ENCODE measurements at places on chromosomes 6 and 20.

GRCh38 chr6:132464538-132465256, 48.2 kb downstream of the STX7 start:
- no peak for DNase-seq

GRCh38 chr6:48486876-48487275, 375.9 kb upstream of the PTCHD4 start:
- no peak for DNase-seq

DNA sequence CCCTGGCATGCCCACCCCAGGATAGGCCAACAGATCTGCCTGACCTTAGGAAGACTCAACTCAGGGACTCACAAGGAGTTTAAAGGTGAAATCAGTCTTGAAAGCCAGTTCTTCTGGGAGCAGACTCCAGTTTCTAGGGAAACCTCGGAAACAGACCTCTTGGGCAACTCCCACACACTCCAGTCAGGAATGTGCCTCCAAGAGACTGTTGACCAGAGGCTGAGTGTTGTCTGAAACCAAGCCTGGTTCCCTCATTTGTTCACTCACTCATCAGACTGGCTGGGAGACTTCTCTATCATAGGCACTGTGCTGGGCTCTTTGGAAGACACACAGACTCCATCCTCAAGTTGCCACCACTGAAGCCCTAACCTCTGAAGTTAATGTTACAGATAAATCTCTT, 1.8 kb downstream of the TREM1 start:
- no peak for DNase-seq

DNA sequence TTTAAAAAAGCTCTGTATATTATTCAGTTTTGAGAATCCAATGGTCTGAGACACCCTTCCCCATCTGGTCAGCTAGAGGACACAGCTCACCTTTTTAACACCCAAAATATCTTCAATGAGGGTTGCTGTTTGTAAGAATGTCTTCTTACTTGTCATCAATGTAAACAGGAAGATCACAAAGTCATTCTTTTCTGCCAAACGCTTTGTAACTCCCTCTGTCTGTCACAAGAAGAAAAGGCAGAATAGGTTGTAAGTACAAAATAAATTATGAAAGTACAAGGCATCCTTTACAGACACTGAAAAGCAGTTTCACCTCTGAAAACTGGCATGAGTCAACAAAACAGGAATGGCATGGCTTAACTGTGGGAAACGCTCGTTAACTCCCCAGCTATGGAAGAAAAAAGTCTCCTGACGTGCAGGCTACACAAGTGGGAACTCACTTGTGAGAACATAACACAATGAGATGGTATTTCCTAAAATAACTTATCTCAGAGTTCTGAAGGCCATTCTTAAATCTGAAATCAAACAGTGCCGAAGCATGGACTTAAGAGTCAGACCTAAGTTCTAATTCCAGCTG, 42.7 kb downstream of the TRPC4AP start:
- no peak for DNase-seq

- no peak for DNase-seq
Measured at GRCh38 chr6:14202947-14203346, 85.4 kb downstream of the CD83 start.

GRCh38 chr20:13059398-13060136, 50.8 kb downstream of the SPTLC3 start:
- no peak for DNase-seq

DNA sequence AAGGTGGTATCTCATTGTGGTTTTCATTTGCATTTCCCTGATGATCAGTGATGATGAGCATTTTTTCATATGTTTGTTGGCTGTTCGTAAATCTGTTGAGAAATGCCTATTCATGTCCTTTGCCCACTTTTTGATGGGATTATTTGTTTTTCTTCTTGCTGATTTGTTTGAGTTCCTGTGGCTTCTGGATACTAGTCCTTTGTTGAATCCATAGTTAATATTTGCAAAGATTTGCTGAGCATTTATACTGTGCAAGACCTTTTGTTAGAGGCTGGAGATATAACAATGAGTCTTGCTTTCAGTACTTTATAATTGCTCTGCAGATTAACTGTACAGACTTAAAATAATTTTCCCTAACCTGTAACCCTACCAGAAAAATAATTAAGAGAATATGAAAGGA, 35.6 kb downstream of the PDE7B start:
- no peak for DNase-seq

Measured in stimulated activated CD8-positive, alpha-beta memory T cell treated with anti-CD3 and anti-CD28 coated beads, Interleukin-7, amount 100 ng/mL, for 1 hour (primary cell).